Endothelial cell of coronary artery (primary cell): ENCODE measurements at places on chromosomes 13 and 19. TPM values are rescaled to one million over a fixed set of nuclear protein-coding genes. Genes with fewer than 3 reads are reported as not detected.

The PRR20B gene
- not detected in 2 replicates for total RNA-seq

The PSG5 gene
- total RNA-seq, result 0.81 TPM in 1 of 2 replicates, not detected in the other

The CEACAM4 gene
- not detected in 2 replicates for total RNA-seq

The ZNF534 gene
- total RNA-seq, result not detected in 2 replicates

The ZNF433 gene
- 1.7 and 2.8 TPM in 2 replicates for total RNA-seq

The LGALS7B gene
- total RNA-seq, result not detected in 2 replicates
